Fibroblast of skin of left quadriceps (primary cell): ENCODE measurements at places on chromosomes 7 and 10.

GRCh38 chr7:154748089-154748786 lies 254.7 kb downstream of the PAXIP1 start:
- no peak for DNase-seq

DNA sequence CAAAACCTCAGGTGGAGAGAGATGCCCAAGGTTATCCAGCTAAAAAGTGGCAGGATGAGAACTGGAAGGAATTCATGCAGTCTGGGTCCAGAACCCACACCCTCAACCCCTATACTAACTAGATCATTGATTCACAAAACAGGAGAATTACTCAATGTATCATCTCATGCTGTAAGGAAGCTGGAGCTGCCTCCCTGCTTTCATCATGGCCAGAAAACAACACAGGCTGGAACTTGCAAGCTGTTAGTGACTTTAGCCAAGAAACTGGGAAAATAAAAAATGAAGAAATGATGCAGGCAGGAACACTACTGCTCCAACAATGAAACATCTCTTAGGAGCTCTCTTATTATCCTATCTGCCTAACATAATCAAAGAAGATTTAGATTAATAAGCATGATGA lies 619.8 kb upstream of the CELF2 start:
- DNase-seq: no peak

DNA sequence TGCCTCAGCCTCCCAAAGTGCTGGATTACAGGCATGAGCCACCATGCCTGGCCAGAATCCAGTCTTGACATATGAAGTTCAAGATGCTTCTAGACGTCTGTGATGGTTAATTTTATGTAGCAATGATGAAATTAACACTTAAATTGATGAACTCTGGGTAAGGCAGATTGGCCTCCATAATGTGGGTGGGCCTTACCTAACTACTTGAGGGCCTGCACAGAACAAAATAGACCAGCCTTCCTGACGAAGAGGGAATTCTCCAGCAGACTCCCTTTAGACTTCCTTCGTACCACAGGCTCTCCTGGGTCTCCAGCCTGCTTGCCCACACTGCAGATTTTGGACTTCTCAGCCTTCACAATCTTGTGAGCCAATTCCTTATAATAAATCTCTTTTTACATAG lies 4.7 kb downstream of the CDNF start:
- DNase-seq: no peak

DNA sequence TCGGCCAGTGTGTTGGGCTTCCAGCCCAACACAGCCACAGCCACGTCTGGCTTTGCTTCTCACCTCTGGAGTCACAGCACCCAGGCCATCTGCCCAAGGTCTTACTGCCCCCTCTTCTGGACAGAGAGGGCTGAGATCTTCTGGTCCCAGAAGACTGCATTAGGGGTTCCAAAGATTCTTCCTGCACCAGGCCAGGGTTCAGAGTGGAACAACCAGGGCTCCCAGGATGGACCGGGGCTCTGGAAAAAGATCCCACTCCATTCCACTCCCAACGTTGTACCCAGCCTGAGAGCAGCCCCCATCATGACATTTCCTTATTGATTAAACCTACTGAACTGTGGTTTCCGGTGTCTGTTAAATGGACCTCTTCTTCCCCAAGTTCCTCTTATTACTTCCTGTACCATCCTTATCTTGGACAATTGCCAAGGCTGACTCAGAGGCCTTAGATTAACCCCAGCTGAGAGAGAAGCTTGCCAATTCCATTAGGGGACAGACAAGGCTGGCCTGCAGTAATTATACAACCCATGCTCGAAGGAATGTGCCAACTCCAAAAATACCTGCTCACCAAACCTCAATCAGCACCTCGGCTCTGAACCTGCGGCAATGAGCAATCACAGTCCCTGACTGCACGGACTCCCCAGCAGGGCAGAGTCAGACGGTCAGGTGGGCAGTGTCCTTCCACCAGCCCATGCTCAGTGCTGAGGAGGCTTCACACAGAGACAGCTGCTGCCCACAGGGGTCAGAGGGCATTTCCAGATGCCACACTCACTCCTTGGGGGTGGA lies 47.9 kb upstream of the NPFFR1 start:
- peak; percentile 89 for DNase-seq

DNA sequence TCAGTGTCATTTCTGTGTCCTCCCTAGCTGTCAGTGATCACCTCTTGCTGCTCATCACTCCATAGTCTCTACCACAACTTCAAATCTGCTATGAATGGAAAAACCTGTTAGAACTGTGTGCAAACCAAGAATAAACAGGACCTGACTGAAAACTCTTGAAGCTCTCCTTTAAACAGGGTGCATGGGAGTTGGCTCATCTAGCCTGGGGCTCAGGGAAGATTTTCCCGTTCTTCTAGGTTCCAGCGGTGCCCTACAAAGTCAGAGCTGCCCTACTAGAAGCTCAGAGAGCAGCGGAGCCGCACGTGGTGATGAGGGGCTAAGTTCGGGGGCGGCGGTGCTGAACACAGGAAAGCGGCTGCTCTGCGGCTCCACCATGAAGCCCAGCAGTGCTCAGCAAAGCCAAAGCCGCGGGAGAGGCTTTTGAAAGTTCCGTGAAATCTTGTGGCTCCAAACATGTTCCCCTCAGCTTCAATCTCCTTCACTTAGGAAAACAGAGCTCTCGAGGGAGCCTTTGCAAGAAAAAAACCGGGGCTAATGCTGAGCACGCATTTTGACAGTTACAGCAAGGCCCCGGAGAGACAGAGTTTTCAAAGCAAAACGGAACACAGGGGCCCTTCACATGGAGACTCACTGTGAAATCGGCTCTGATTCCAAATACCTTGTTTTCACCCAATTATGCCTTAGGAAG lies 30.5 kb downstream of the RGS10 start:
- no peak for DNase-seq

GRCh38 chr10:7411671-7412128 lies 866 bp upstream of the SFMBT2 start:
- no peak for DNase-seq

DNA sequence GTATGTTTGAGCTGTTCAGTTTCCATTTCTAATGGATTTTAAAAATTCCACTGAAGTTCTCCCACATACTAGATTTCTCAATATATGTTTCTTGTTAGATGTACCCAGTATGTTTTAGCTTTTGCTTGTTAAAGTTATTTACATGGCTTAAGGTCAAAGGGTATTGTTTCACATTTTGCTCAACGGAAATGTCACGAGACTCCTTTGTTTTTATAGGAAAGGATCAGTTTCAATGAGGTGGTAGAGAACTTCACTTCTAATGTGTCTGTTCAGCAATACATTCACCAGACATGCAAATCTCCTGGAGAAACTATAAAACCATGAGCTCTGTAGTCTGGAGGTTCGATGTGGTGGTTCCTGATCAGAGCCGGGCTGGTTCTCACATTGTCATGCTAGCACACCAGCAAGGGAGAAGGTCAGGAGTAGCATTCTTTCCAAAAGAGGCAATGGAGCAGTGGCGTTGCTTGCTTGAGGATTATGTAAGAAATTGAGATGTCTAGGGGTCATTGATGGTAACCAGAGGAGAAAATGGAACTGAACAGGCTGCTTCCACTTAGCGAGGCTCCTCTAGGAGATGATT lies 114.0 kb downstream of the RAB18 start:
- no peak for DNase-seq

DNA sequence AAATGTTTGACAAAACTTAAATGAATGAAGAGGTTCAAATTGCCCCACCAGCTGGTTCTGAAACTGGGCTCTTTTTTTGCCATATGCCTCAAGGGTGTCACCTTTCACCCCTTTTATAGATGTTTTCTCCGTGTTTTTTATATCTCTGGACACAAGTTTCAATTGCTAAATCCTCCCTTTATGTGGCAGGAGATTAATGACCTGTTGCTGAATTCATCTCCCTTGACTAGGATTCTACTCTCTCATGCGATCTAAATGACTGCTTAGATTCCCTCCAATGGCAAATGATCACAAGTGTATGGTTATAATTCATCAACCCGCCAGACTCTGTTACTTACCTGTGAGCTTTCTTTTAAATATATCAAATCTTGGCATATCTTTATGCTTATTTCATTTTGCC lies 677.0 kb upstream of the POT1 start:
- no peak for DNase-seq

GRCh38 chr10:61139592-61139953 lies 195.6 kb upstream of the RHOBTB1 start:
- DNase-seq: no peak

- no peak for DNase-seq
Measured at GRCh38 chr7:3332308-3332707, 31.3 kb downstream of the SDK1 start.

DNA sequence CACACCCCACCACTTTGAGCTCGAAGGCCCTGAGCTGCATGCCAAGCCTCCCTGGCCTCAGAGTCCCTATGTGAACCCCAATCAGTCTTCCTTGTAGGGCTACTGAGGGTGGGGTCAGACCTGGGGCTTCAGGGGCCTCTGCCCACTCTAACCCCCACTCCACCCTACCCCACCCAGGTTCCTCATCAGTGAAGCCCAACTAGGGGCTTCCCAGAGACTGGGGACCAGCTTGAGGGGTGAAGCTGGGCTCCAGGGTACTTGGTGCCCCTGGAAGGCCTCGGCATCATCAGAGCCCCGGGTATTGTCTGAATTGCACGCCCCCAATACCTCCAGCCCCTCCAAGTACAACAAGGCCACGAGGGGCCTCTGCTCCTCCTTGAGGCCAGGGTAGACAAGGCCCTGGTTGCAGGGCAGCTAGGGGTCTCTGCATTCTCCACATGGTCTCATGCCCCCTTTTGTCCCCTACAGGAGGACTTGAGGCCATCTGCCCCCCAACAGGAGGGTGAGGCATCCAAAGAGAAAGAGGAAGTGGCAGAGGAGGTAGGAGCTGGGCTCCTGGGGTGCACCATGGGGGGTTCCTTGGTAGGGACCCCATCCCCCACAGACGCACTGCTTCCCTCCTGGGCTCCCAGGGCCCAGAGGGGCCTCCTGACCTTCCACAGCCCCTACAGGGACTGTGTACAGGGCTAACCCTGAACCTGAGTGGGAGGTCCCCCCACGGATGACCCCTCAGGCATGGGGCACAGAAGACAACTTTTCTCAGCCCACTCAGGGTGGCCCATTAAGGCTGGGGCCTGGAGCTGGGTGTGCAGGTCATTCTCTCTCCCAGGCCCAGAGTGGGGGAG lies 4.0 kb downstream of the SNCG start:
- no peak for DNase-seq

- no peak for DNase-seq
Measured at GRCh38 chr10:101238732-101239105, 9.5 kb upstream of the LBX1 start.

GRCh38 chr7:84953234-84953633 lies 233.6 kb downstream of the SEMA3D start:
- DNase-seq: no peak

DNA sequence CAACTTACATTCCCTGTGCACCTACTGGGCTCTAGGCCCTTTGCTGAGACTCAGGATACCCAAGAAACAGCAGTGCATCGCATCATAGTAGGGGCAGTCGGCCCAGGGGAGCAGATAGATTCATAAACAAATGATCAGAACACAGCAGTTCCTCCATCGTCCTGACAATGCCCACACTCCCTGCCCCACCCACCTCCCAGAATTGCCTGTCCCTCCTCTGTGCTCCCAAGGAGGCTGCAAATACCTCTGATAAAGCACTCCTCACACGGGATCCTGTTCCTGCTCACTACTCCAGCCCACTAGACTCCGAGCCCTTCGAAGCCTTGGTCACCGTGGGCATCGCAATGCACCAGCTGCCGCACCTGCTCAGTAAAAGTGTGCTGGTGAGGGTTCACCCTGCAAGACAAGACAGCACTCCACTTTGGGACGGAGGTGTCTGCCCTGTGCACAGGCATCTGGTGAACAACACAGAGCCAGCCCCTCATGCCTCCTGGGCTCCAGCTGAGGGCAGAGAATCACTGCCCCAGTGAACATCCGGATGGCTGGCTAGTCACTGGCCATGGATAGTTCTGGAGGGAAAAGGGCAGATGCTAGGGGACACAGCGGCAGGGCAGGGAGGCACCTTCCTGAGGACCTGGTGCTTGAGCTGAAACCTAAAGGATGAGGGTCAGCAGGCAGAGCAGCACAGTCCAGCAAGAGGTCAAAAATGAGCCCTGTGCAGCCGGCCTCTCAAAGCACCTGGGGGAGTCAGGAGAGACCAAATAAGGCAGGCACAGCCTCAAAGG lies 60.7 kb downstream of the TNS3 start:
- DNase-seq: no peak

- no peak for DNase-seq
Measured at GRCh38 chr7:132785870-132786269, 209.6 kb upstream of the PLXNA4 start.

DNA sequence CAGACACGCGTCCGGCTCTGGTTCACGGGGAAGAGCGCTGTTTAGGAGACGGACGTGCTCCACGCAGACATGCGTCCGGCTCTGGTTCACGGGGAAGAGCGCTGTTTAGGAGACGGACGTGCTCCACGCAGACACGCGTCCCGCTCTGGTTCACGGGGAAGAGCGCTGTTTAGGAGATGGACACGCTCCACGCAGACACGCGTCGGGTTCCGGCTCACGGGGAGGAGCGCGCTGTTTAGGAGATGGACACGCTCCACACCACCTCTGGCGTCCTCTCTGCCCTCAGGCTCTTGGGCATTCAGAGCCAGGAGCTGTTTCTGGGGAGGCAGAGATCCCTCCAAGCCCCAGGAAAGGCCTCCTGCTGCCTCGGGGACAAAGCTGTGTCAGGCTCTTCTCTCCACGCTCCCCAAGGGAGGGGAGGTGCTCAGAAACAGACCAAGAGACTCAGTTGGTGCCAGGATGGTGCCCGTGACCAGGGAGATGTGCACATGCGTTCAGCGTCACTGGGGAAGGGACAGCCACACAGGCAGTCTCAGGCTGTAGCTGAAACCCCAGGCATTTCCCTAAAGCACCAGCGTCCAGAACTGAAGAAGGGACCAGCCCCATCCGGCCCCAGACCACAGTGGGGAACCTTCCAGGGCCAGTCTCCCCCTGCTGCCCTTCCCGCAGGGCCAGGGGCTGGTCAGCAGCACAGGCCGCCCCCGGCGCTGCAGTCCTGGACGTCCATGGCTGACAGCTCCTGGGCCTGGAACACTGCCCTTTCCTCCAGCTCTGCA lies 175.6 kb downstream of the ELFN1 start:
- DNase-seq: no peak

- no peak for DNase-seq
Measured at GRCh38 chr10:133388973-133389818, 4.8 kb upstream of the MTG1 start.

DNA sequence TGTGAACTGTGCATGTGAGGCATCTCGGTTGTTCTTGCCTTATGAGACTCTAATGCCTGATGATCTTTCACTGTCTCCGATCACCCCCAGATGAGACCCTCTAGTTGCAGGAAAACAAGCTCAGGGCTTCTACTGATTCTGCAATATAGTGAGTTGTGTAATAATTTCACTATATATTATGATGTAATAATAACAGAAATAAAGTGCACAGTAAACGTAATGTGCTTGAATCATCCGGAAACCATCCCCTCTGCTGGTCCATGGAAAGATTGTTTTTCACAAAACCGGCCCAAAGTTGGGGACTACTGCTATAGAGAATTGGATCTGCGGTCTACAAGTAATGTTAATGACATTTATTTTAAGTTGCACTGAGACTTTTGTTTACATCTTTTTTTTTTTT lies 126.7 kb downstream of the TPST1 start:
- DNase-seq: no peak

- no peak for DNase-seq
Measured at GRCh38 chr7:88480896-88481295, 174.2 kb upstream of the STEAP4 start.

- DNase-seq: no peak
Measured at GRCh38 chr10:21141946-21142492, 244.9 kb upstream of the NEBL start.

GRCh38 chr7:50798126-50798525 lies 15.4 kb upstream of the GRB10 start:
- no peak for DNase-seq
